ENCODE measurements at places on chromosomes 3 and 15.

GRCh38 chr3:52685285-52685708, 416 bp downstream of the PBRM1 start:
- DNase-seq: peak; percentile 85

DNA sequence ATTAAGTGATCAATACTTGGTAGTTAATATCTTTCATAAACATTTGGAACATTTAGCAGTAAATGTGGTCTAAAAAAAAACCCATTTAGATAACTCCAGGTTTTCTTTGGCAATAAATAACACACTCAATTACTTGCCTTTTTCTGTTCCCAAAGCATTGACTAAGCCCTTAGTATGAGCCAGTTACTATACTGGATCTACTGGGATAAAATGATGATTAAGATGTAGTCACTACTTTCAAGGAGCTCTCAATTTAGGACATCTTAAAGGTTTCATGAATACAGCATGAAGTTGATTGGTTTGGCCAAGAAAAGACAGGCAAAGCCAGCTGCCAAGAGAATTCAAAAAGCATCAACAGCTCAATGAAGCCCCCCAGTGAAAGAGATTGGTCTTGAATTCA, 250.9 kb downstream of the EPHA3 start:
- DNase-seq: no peak

DNA sequence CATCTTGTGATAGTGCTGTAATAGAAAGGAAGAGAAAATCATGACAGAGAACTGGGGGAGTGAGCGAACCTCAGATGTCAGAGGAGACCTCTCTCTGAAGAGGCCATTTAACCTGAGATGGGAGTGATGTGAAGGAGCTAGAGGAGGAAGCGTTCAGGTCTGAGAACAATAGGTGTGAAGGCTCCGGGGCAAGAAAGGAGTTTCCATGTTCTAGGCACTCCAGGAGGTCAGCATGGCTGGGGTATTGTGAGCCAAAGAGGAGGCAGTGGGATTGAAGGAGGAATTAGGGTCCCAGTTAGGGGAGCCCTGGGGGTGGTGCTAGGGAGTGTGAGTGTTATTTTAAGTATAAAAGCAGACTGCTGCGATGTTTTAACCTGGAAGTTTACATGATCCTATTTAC, 8.8 kb upstream of the FILIP1L start:
- DNase-seq: no peak

- DNase-seq: no peak
These were observed 20.4 kb upstream of the EHD4 start for GRCh38 chr15:41992803-41993190.

DNA sequence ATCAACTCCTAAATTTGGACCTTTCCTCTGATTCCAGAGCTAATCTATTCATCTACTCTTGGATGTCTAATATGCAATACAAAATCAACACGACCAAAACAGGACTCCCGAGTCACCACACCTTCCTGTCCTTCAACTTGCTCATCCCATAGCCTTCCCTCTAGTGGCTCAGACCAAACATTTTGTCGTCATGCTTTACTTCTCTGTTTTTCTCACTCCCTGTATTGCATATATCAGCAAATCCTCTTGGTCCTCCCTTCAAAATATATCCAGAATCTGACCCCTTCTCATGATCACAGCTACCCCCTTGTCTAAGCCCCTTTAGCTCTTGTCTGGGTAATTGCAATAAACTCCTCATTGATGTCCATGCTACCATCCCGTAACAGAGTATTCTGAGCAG, 30.5 kb upstream of the DCP1A start:
- no peak for DNase-seq

- DNase-seq: no peak
These were observed 686.3 kb downstream of the NTRK3 start for GRCh38 chr15:87570206-87570605.

- no peak for DNase-seq
These were observed 317.6 kb upstream of the RASGRP1 start for GRCh38 chr15:38882221-38882620.

GRCh38 chr3:119257111-119257510, 16.4 kb upstream of the B4GALT4 start:
- DNase-seq: no peak

DNA sequence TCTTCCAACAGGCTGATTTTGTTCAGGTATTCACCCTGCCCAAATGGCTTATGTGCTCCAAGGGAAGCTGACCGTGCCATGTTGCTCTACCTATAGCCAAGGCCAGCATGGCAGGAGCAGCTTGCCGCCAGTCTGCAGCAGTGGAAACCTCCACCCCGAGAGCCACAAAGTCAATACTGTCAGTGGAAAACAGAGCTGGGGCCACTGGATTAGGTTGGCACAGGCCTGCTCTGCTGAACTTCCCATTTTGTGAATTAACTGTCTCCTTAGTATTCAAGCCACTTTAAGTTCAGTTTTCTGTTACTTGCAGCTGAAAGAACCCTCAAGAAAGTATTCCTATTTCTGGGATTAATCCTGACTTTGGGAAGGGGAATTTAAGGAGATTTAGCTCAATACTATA, 63.8 kb upstream of the XCR1 start:
- no peak for DNase-seq

GRCh38 chr3:149091983-149092382, 5.7 kb upstream of the HLTF start:
- no peak for DNase-seq

GRCh38 chr15:49064884-49065283, 18.6 kb upstream of the SECISBP2L start:
- no peak for DNase-seq

DNA sequence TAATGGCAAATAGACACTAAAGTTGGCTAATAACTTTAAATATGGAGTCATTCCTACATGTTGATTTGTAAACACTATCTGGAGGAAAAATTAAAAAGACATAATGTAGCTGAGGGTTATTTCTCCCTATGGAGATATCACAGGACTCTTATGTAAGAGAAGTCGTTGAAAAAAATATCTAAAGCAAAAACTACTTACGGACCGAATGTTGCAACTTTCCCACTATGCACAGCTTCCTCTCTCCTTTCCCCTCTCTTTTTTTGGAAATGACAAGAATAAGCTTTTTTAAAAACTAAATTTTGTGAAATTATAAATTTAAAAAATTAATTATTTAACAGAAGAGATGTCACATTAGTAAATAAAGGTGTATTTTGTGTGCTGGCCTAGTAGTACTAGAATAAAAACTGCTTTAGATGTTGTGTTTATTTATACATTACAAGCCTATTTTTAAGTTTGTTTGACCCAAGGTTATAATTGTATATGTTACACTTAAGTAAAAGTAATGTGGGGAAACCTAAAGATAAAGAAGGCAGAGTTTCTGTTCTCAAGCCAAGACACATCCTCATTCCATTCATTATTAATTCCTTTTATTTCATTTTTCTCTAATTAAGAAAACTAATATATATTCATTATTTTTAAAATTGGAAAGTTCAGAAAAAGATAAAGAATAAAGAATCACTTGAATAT, 20.7 kb upstream of the PPARG start:
- DNase-seq: no peak

DNA sequence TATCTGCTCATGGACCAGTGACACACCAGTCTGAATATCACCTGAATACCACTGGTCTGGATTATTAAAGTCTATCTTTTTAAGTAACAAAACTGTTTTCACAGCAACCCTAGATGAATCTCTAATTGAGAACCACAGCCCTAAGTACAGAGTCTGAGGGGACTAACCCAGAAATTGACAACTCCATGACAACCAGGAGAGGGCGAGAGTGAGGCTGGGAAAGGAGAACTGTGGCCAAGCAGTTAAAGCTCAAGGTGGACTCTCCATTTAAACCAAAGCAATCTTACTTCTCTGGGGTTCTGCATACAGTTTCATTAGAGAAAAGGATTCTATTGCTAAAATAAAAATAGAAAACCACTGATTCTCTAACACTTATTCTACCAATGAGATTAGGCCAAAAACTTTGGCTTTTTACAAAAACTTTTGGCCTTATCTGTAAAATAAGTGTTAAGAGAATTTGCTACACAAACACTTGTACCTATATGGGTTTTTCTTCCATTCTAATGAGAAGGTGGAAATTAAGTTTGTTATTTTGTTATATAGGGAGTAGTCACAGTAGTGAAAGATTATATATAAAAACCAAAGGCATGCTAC, 11.4 kb downstream of the NEK10 start:
- DNase-seq: peak; percentile 56

DNA sequence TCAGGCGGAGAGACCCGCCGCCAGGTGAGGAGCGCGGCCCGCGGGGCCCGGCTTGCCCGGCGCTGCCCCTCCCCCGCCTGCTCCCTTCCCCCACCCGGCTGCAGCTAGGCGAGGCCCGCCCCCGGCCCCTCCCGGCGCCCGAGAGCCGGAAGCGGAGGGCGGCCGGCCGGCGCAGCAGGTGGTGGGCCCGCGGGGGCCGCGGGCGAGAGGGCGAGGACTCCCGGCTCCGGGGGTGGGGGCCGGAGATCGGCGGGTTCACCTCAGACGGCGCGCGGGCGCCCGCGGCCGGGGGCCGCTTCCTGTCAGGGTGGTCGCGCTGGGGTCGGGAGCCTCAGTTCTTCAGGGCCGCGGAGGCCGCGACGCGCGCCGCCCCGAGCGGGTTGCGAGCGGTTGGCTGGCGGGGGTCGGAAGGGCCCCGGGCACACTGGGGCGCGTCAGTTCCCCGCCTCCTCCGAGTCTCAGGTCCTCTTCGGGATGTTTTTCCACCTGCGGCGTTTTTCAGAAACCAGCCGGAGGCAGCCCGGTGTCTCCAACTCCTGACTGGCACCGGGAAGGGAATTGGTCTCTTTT, 395 bp downstream of the ZFAND6 start:
- no peak for DNase-seq

GRCh38 chr15:39248204-39248603, 332.7 kb upstream of the THBS1 start:
- DNase-seq: no peak

GRCh38 chr3:72591522-72592421, 256.5 kb downstream of the SHQ1 start:
- no peak for DNase-seq

DNA sequence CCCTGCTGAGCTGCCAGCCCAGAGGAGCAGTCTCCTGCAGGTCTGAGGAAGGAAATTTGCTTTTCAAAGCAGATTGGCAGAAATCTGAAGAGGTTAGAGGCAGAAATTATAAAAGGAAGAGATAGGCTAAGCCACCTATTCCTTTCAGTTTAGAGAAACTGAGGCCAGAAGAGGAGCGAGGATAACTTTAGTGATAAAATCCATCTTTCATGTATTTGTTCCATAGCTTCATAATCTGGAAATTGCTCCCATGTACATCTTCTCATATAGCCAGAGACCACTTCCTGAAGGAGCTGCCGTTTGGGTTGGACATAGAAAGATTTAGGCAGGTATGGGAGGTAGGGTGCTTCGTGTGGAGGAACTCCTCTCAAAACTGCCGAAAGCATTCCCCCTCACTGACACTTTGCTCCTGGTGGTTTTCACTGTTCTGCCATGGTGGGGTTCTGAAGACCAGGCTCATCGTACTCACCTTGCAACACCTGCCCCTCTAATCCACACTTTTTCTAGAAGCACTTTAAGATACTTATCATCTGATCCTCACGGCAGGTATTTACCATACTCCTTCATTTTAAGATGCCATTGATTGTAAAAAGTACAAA, 670 bp upstream of the ACAP2 start:
- DNase-seq: no peak

- DNase-seq: no peak
These were observed 22.4 kb downstream of the DUOX2 start for GRCh38 chr15:45091576-45091975.

Data from CD4-positive, alpha-beta T cell treated with Interleukin-1 beta for 1 hour (primary cell).